ENCODE measurements at places on chromosomes 6 and 20.
A peak's percentile ranks its signal among the peaks of the same experiment; 100 is the strongest.

GRCh38 chr6:44594481-44594880 lies 207.0 kb downstream of the CDC5L start:
- DNase-seq: no peak

DNA sequence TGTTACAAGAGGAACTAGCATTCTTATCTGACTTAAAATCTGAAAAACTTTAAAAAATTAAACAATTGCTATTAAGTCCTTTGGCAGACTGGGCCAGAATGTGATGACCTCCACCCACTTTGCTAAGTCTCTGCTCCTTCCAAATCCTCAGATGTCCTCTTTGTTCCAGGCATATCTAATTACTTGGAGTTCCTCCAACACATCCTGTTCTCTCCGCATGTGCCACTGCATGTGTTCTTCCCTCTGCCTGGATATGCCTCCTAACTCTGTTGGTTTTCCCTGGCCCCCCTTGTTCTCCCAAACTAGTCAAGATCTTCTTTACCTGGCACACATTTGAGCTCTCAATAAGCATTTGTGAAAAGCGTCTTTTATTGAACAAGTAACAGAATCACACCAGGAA lies 23.1 kb downstream of the ELOVL2 start:
- no peak for DNase-seq

GRCh38 chr20:35014537-35014936 lies 58.9 kb downstream of the MYH7B start:
- DNase-seq: no peak

DNA sequence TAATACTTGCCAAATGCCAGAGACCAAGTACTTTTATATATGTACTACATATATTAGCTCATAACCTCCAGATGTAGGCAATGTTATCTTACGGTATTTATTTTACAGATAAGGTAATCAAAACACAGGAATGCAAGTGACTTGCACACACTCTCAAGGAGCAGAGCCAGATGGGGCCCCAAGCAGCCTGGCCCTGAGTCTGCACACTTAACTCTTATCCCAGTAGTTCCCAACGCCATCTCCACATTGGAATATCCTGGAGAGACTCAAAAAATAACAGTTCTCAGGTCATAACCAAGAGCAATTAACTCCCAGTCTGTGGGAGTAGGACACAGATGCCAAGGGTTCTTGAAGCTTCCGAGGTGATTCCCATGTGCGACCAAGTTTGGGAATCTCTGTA lies 398.7 kb downstream of the PHF3 start:
- peak; percentile 9 for DNase-seq

DNA sequence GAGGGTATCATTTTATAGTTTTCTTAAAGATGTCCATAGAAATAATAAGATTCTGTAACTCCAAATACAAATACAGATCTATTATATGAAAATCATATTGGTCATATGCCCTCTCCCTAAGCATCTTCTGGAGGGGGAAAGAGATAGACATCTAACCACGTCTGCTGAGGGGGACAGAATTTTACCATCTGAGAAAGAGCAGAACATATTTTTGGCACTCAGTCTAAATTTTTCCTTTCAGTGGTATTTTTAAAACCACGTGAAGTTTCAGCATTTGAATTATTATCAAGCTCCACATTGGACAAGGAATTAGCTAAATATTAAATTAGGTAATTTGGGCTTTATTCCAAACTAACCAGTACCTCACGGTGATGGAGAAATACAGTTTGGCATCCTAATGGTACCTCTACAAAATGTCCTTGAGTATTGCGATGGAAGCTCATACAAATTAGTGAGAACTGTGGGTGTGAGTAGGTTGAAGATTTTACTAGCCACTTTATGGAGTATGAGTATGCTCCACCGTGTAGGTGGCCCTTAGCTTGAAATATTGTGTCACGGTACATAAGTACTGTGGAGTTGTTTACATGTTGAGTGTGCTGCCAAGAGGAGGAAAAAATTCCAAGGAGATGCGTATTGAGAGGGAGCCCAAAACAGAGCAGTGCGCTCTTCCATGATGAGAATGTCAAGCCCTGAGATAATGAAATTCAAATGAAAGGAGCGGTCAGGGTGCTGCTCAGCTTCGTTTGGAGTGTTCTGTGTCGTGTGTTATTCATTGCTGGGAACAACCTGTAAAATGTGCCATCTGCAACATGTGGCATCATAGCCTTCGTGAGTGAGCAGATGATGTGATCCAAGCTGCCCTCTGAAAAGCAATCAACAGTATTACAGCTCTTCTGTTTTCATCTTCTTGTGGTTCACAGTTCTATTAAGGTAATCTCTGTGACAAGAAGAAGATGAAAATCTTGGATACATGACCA lies 48.4 kb upstream of the PHACTR2 start:
- DNase-seq: peak; percentile 11

GRCh38 chr20:64038565-64039292 lies 2.7 kb downstream of the C20orf204 start:
- DNase-seq: peak; percentile 67

GRCh38 chr20:25065625-25066338 lies 7.8 kb upstream of the ACSS1 start:
- DNase-seq: peak; percentile 71
